ENCODE measurements at places on chromosomes 1 and 21.

GRCh38 chr1:244919320-244920282, 55.3 kb upstream of the HNRNPU start:
- DNase-seq, result peak; percentile 3

GRCh38 chr1:155651861-155652661, 36.5 kb downstream of the YY1AP1 start:
- DNase-seq, result no peak

DNA sequence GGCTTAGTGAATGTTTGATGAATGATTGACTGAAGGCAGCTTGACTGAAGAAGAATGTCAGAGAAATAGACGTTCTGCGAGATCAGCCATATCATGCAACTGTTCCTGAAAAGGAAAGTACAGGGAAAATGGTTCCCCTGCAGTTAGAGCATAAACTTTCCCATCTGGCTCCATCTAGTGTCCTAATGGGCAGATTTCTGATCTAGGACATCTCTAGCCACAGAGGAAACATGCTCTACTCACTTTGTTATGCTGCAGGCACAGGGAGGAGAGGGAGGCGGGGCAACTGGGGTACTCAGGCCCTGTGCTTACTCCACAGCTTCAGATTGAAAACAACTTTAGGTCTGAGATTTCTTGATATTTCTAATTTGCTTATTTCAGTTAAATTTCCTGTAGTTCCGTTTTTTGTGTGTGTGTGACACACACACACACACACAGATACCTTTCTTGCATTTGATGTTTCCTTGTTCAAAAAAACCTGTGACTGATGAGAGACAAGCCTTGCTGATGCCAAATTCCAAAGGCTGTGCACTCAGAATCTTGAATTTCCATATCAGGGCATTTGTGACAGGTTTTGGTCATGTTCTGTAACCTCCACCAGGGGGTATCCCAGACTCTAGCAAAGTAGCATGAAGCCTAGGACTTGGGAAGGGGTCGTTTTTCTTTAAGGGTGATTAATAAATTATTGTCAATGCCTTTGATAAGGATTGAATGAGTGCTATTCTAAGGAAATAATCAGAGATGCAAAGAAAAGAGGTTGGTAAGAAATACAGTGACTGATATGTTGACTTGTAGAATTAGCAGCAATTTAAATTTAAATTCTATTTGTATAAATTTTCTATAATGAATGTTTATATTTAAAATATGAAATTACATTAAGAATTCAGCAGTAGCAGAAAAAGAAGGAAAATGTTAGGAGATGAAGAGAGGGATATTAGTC, 139.7 kb upstream of the BEND5 start:
- peak; percentile 71 for DNase-seq

DNA sequence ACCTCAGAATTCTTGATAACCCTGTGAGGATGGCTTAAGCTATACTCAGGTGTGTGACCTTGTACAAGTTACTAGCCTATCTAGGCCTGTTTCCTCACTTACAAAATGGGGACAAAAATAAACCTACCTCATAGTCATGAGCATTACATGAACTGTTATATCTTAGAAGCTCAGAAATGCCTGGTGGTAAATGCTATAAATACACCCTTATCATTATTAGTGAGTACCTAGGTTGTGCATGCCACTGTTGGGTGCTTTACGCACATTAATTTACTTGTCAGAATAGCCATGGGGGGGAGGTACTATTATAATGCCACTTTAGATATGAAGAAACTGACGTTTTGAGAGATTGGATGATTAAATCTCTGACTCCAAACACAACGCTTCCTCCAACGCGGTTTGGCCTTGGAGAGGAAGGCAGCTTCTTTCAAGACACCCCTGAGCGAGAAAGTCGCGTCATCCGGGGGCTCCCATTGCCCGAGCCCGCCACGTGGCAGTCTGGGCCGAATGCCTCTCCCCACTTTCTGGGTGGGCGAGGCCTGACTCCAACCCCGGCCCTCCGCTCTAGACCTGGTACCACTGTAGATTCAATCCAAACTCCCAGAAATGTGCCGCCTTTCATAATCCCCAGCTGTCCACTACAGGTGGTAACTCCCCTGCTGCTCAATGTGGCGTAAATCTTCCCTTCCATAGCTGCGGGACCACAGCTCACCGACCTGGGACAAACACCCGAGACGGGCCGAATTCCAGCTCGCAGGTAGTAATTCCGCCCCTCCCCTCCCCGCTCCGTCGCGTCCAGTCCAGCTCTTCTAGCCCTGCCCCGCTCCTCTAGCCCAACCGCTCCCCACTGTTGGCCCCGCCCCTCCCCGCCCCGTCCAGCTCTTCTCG, 771 bp upstream of the RAD54L start:
- DNase-seq, result no peak

DNA sequence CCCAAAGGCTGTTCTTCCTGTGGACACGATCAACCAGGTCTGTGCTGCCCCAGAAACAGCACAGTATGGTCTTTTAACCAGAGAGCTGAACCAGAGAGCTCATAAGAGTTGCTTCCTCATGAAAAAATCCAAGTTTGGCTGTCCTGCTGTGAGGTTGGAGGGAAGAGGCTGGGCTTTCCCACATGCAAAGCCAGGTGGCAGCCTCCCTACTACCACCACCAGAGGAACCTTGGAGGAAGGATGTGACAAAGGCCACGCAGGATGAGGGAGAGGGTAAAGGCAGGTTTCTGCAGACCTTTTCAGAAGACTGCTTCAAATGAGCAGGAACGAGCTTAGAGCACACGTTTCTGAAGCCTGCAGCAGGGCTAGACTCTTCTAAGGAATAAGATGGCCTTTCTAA, 27.1 kb downstream of the FAM78B start:
- no peak for DNase-seq

- DNase-seq, result no peak
Observed at GRCh38 chr1:27428316-27429028, 36.0 kb downstream of the GPR3 start.

- DNase-seq, result no peak
Observed at GRCh38 chr1:9746651-9747050, 77.1 kb downstream of the CLSTN1 start.

DNA sequence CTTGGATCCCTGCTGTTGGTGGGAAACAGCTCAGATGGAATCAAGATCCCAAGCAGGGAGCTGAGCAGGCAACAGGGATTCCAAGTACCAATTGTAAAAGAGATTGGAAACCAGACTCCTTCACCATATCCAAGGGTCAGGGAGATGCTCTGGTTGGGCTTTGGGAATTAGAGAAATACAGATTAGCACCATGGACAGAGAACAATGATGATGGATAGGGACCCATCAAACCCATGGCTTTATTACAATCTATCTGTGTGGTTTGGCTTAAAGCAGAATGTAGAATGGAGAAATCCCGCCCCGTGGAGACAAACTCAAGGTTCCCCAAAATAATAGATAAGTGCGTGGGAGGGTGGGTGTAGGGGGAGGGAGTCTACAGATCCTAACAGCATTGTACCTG, 120.7 kb upstream of the CSF3R start:
- no peak for DNase-seq

DNA sequence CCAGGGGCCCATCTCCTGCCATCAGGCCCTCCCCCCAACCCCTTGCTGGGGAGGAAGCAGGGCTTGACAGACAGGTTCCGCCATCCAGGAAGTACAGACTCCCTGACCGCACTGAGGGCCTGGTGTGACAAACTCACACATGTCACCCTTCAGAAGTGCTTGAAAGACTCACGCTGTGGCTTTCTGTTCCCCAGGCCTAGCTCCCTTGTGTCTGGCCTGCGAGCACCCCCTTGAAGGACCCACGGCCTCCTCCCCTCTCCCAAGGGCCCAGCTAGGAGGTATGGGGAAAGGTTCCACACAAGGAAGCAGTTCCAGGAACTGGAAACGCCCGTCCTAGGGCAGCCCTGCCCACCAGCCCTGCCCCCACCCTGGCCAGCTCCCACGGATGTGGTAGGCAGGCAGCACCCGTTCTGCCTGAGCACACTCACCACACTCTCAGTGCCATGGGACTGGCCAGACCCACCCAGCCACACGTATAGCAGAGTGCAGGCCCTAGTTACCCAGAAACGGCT, 26.7 kb downstream of the SLC2A1 start:
- DNase-seq, result no peak

DNA sequence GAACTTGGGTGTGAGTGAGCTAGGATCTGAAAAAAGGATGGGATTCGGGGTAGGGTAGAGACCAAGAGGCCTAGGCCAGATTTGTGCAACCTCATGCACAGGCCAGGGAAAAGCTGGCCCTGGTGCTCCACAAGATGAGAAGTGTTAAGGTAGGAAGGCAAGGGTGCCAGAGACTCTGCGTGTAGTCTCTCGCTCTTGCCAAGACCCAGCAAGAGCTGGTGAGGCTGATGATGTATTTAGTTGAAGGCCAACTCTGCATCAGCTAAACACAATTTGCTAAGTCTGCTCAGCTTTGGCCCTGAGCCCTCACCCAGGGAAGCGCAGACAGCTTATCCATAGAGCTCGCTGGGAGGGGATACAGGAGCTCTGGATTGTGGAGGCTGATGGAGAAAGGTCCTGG, 26.6 kb upstream of the SOX13 start:
- no peak for DNase-seq

DNA sequence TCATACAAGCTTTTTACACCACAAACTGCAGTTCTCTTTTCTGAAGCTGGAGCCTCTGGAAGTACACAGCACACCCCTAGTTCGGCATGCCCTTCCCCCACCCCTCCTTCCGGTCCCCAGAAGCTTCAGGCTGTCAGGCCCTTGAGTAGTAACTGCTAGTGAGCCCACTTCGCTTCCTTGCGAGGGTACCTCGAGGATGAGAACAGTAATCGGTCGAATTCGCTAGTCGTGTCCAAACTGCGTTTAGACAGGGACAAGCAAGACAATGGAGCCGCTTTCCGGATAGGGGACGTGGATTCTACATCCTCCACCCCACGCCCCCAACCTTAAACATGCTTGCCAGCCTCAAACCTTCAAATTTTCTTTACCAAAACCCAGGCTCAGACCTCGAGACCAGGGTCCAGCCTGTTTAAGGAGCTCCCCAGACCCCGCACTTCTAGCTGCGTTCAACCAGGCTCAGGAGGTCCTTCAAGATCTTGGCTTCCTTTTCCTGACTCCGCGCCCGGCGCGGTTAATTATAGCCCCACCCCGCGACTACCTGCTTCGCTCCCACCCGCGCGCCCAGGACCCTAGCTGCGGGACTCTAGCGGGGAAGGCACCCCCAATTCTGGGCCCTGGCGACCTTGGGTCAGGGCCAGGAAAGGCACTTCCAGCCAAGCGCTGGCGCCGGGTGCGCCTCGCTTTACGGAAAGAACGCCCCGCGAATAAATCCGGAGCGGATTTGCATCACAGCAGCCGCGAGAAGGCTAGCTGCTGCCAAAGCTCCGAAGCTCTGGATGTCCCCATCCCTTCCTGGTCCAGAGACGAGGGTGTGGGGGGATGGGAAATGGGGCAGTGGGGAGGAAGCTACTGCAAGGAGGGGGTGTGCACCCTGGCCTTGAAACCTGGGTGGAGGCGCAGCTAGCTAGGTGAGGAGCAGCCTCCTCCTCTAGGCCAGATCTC, 8.1 kb upstream of the TSPAN1 start:
- peak; percentile 15 for DNase-seq

DNA sequence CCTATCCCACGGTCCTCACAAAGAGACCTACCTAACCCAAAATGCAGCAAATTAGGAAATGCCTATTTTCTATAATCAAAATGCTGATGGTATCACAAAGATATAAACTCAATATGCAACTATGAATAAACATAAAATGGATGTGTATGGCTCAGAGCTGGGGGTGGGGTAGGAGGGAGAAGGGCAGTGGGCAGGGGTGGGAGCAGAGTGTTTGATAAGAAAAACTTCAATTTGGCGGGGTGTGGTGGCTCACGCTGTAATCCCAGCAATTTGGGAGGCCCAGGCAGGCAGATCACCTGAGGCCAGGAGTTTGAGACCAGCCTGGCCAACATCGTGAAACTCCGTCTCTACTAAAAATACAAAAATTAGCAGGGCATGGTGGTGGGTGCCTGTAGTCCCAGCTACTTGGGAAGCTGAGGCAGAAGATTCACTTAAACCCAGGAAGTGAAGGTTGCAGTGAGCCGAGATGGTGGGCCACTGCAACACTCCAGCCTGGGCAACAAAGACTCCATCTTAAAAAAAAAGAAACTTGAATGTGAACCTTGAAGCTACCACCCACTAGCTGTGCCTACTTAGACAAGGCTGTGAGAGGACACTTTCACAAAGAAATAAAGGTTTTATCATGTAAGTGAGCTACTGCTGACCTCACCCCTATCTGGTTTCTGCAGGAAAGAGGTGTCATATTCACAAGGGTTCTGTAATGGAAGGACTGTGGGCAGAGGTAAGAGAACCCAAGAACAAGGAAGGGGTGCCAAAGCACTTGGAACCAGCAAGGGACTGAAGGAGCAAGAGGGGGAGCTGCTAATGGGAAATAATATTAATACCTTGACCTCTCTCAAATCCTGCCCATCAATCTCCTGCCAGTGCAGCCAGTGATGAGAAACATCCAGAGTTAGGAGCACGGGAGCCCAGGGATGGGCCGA, 53.0 kb downstream of the HLCS start:
- DNase-seq, result no peak

- DNase-seq, result no peak
Observed at GRCh38 chr1:217211486-217211885, 419.4 kb downstream of the GPATCH2 start.

- DNase-seq, result no peak
Observed at GRCh38 chr1:109782927-109783326, 19.2 kb upstream of the EPS8L3 start.

GRCh38 chr1:186519982-186520381, 59.1 kb upstream of the PDC start:
- DNase-seq, result no peak

DNA sequence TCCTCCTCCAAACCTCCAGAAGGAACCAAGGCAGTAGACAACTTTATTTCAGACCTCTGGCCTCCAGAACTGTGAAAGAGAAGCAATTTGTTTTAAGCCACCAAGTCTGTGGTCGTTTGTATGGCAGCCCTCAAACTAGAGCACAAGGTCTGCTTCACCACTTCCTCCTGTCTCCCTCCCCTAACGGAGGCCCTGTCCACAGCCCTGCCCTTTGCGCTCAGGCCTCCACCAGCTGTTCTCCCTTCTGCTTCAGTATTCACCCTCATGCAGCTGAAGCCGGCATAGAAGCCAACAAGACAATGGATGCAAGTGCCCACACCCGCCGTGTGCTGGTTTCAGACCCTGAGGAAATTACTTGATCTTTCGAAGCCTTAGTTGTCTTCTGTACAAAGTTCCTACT, 364.1 kb downstream of the HHAT start:
- no peak for DNase-seq

- DNase-seq, result no peak
Observed at GRCh38 chr1:227434808-227435444, 116.6 kb upstream of the CDC42BPA start.

GRCh38 chr21:28761674-28762356, 230.9 kb downstream of the LTN1 start:
- DNase-seq, result peak; percentile 73

Data from fibroblast of lung (primary cell).